GM23338 (cell line): ENCODE measurements at places on chromosomes 2 and 18. TPM values are rescaled to one million over a fixed set of nuclear protein-coding genes. Genes with fewer than 3 reads are reported as not detected.

The PPP1R1C gene
- polyA plus RNA-seq, result 14.6 and 18.8 TPM in 2 replicates

The ASXL3 gene
- polyA plus RNA-seq, result 0.23 and 0.33 TPM in 2 replicates

The PRKAG3 gene
- polyA plus RNA-seq, result not detected in 2 replicates

The ZAP70 gene
- polyA plus RNA-seq, result not detected in 2 replicates

The ABCG5 gene
- polyA plus RNA-seq, result 0.08 and 0.14 TPM in 2 replicates

The CCL20 gene
- not detected in 2 replicates for polyA plus RNA-seq

The CCDC74B gene
- polyA plus RNA-seq, result 15.1 and 16.4 TPM in 2 replicates

The MAP3K2 gene
- 7.3 and 10.2 TPM in 2 replicates for polyA plus RNA-seq

DNA sequence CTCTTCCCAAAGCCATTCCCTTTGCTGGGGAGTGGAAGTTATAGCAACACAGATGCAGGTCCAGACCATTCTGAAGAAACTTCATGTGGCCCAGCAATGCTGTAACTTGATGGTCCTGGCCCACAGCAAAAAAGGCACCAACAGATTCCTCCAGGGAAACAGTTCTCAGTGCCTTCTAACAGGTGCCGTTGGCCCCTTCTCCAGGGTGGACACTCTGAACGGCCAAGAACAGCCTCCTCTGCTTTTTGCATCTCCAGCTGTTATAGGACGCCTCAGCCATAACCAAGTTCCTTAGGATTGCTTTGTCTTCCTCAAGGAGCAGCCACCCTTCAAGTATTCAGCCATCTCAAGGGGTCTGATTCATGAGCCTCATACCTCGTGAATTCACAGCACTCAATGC lies 38.0 kb downstream of the MARCO start:
- H3K4me3 ChIP-seq, result no peak overlapping the region
- peaks cover 11% of the 10 kb centered on the region; the same call in 1 of the 2 replicates for H3K27me3 ChIP-seq
- H3K4me1 ChIP-seq, result no peaks in the 10 kb centered on the region
- DNase-seq, result no peak

DNA sequence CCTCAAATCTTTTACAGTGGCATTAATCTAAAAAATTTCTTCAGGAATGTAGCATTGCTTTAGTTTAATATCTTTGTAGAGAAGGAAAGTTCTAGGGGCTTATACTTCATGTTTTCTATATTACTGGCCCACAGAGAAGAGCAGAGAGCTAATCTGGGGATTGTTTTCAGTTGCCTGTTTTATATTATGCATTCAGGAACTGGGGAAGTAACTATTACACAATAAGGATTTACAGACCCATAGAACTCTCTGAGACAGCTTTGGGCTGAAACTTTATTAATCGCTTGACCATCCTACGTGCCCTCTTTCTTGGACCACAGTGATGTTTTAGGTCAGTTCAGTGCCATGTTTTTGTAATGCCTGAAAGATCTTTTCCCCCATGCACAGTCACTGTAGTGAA lies 29.9 kb downstream of the BIRC6 start:
- DNase-seq, result no peak
- H3K27ac ChIP-seq, result no peak overlapping the region
- peaks cover 11% of the 10 kb centered on the region; the same call in 1 of the 2 replicates for H3K36me3 ChIP-seq
- H3K4me3 ChIP-seq, result no peak overlapping the region
- no peaks in the 10 kb centered on the region for H3K27me3 ChIP-seq

DNA sequence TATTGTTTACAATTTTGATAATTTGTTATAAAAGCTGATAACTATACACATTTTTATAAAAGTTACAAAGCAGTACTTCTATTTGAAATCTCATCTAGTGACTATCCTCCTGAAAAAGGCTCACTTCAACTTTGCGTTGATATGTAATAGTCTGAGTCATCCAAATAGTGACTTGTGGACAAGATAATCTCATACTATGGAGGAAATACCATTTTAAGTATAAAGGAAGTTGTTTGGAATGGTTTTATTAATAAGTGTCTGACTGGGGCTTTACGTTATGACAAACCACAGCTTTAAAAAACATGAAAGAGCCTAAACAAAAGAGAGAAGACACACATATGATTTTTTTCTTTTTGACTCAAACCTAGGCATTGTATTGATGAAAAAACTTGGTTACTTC lies 272.3 kb upstream of the COL3A1 start:
- H3K4me1 ChIP-seq, result no peaks in the 10 kb centered on the region
- H3K27me3 ChIP-seq, result no peaks in the 10 kb centered on the region
- H3K4me3 ChIP-seq, result no peak overlapping the region
- no peaks in the 10 kb centered on the region for H3K36me3 ChIP-seq

GRCh38 chr18:24346254-24346653 lies 51.4 kb downstream of the OSBPL1A start:
- no peak overlapping the region for H3K27ac ChIP-seq
- peaks cover 6% of the 10 kb centered on the region; the same call in 1 of the 2 replicates for H3K4me1 ChIP-seq
- DNase-seq, result no peak

- no peaks in the 10 kb centered on the region for H3K36me3 ChIP-seq
- no peaks in the 10 kb centered on the region for H3K4me1 ChIP-seq
- DNase-seq, result no peak
- no peak overlapping the region for H3K4me3 ChIP-seq
- H3K27me3 ChIP-seq, result no peaks in the 10 kb centered on the region
Observed at GRCh38 chr2:19331450-19331849, 27.0 kb downstream of the OSR1 start.

DNA sequence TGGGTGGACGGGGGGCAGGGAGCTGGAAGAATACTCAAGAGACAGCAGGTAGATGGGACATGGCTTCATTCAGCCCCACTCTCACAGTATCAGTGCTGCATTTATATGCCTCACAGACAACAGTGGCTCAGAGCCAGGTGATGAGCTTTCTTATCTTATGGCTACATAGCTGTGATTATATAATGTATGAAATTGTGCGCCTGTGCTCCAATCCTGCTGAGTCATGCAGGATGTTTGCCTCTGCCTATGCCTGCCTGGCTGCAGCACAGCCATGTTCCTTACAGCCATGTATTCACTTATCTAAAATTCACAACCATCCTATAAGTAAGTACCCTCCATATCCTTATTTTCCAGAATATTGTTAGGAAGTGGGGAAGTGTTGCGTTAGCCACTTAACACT lies 37.7 kb upstream of the RNF103 start:
- H3K4me1 ChIP-seq, result no peaks in the 10 kb centered on the region
- peaks cover 13% of the 10 kb centered on the region; the same call in 1 of the 2 replicates for H3K36me3 ChIP-seq
- peak; percentile 59 for DNase-seq

DNA sequence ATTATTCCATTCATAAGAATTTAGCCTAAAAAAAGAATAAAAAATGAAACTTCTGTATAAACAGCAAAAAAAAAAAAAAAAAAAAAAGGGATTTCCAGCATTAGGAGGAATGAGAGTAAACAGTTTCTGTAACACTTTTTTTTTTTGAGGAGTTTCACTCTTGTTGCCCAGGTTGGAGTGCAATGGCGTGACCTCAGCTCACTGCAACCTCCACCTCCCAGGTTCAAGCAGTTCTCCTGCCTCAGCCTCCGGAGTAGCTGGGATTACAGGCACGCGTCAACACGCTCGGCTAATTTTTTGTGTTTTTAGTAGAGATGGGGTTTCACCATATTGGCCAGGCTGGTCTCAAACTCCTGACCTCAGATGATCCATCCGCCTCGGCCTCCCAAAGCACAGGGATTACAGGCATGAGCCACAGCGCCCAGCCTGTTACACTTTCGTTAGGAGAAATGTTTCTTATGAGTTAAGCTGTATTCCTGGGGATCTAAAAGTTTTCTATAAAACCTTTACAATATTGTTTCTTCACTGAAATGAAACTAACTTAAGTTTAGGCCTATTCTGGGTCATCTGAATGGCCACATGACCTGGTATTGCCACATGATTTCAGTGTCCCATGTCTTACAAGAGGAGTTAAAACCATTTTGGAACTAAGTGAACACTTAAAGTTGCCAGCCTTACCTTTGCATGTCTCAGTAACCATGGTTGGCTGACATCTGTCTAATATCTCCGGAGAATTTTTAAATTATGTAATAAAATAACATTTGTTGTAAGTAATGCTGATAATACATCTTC lies 17.5 kb downstream of the SMAD2 start:
- H3K27ac ChIP-seq, result peak overlapping the region; percentile 18; the same call in 1 of the 2 replicates
- peaks cover 49% of the 10 kb centered on the region for H3K4me1 ChIP-seq
- no peak overlapping the region for H3K4me3 ChIP-seq
- H3K36me3 ChIP-seq, result no peaks in the 10 kb centered on the region
- H3K27me3 ChIP-seq, result no peaks in the 10 kb centered on the region

- H3K27ac ChIP-seq, result no peak overlapping the region
- no peaks in the 10 kb centered on the region for H3K27me3 ChIP-seq
- no peaks in the 10 kb centered on the region; the same call in 1 of the 2 replicates for H3K36me3 ChIP-seq
- DNase-seq, result no peak
- no peak overlapping the region for H3K4me3 ChIP-seq
Observed at GRCh38 chr2:101204400-101205115, 48.1 kb upstream of the CNOT11 start.

- no peaks in the 10 kb centered on the region for H3K4me1 ChIP-seq
- H3K4me3 ChIP-seq, result no peak overlapping the region
- H3K27me3 ChIP-seq, result no peaks in the 10 kb centered on the region
- no peak for DNase-seq
Observed at GRCh38 chr18:70429847-70430500, 141.1 kb downstream of the SOCS6 start.

- H3K27ac ChIP-seq, result no peak overlapping the region
- no peaks in the 10 kb centered on the region for H3K27me3 ChIP-seq
- H3K4me1 ChIP-seq, result peaks cover 19% of the 10 kb centered on the region
- no peak overlapping the region for H3K4me3 ChIP-seq
- DNase-seq, result no peak
Observed at GRCh38 chr2:152054593-152054992, 44.3 kb downstream of the CACNB4 start.

DNA sequence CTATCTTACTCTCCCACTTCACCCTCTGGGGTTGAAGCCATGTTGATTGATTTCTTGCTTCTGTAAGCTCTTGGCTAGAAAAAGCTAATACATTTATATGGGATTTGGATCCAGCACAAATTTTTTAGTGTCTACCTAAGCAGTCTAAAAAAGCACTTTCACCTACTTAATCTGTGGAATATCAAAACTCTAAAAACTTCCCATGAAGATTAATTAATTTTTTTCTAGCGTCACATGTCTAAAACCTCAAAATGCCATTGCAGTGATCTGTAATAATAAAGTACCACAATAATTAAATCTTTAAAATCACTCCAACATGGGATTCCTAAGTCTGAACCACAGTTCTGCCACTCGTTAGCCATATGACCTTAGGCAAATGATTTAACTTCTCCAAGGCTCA lies 180.1 kb downstream of the EN1 start:
- no peaks in the 10 kb centered on the region for H3K27me3 ChIP-seq
- H3K36me3 ChIP-seq, result no peaks in the 10 kb centered on the region
- no peaks in the 10 kb centered on the region for H3K4me1 ChIP-seq
- no peak overlapping the region for H3K4me3 ChIP-seq
- H3K27ac ChIP-seq, result no peak overlapping the region

DNA sequence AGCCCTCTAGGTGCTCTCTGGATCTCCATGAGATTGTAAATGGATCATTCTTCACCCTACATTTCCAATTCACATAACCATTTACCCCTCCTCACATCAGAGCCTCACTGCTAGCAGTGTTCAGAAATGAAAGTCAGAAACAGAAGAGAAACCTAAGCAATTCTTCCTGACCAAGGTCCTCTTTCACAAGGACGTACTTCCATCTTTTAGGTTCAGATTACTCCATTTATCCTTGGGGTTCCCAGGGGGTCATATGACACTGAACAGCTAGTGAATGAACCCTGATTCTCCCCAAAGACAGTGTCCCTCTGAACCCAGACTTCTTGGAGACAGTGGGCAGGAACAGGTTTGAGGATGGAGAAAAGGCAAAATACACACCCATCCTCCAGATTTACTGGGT lies 12.9 kb upstream of the MARCO start:
- DNase-seq, result no peak
- H3K27me3 ChIP-seq, result no peaks in the 10 kb centered on the region
- no peak overlapping the region for H3K4me3 ChIP-seq
- no peaks in the 10 kb centered on the region for H3K36me3 ChIP-seq
- no peak overlapping the region for H3K27ac ChIP-seq

- H3K27ac ChIP-seq, result no peak overlapping the region
- no peaks in the 10 kb centered on the region for H3K36me3 ChIP-seq
- peaks cover 5% of the 10 kb centered on the region for H3K4me1 ChIP-seq
- no peaks in the 10 kb centered on the region for H3K27me3 ChIP-seq
Observed at GRCh38 chr2:70990216-70990615, 4.5 kb downstream of the TEX261 start.

- peaks cover 11% of the 10 kb centered on the region for H3K4me1 ChIP-seq
- DNase-seq, result peak; percentile 85
- no peak overlapping the region for H3K27ac ChIP-seq
- H3K27me3 ChIP-seq, result no peaks in the 10 kb centered on the region
- H3K4me3 ChIP-seq, result no peak overlapping the region
Observed at GRCh38 chr2:233912691-233913423, 4.3 kb upstream of the TRPM8 start.

DNA sequence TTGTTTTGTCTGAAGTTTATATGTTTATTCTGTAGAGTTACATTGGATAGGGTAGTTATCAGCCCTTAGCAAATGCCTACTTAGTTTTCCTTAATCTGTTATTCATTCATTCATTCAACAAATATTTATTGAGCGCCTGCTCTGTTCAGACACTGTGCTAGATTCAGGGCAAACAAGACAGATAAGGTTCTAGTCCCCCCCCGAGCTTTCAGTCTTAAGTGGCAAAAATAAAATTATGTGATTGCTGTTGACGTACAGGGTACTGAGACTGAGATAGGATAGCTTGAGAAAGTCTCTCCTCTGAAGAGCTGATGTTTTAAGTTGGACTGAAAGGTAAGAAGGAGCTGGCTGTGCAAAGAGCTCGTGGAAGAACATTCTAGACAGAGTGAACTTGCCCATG lies 58.7 kb downstream of the CRIM1 start:
- no peak overlapping the region for H3K4me3 ChIP-seq
- peaks cover 55% of the 10 kb centered on the region for H3K4me1 ChIP-seq
- no peaks in the 10 kb centered on the region for H3K36me3 ChIP-seq
- H3K27ac ChIP-seq, result no peak overlapping the region
- H3K27me3 ChIP-seq, result no peaks in the 10 kb centered on the region

DNA sequence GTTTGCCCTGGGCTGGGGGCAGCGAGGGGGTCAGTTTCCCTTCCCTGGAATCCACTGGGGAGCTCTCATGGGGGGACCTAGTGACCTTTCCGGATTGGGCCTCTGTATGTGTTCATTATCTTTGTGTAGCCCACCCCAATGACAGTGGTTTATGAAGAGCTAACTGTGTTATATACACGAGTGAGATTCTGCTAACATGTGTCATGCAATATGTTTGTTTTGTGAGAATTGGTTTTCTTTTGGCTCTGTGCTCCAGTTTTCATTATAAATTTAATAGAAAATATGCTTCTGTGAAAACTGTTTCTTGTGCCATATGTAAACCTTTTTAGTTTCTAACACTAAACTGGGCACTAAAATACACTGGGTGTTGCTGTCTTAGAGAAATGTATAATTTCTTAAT lies 110.6 kb downstream of the WDSUB1 start:
- no peak for DNase-seq
- H3K36me3 ChIP-seq, result no peaks in the 10 kb centered on the region
- H3K27ac ChIP-seq, result no peak overlapping the region
- no peak overlapping the region for H3K4me3 ChIP-seq

DNA sequence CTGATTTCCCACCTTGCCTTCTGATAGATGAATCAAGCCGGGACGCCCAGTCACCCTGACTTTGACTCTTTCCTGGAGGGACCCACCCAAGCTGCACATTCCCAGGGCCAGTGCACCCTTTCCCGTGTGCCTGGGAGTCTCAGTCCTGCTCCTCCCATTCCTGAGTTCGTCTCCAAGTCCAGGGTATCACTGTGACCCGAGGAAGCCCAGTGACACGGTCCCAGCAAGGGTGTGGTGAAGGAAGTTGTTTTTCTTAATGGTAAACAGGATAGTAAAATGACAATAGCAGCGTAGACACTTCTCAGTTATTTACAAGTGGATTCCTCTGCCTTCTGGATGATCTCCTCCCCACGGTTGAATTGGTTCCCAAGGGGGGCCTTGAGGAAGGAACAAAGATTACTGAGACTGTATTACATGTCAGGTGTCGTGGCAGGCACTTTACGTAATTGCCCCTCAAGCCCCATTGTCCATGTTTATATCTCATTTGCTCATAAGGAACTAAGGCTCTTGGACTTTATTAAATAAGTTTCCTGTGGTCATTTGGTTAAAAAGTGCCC lies 123.3 kb downstream of the PRKCE start:
- no peak overlapping the region for H3K27ac ChIP-seq
- H3K4me1 ChIP-seq, result no peaks in the 10 kb centered on the region
- no peaks in the 10 kb centered on the region for H3K36me3 ChIP-seq
